Upper lobe of right lung (tissue), 1 donor: ENCODE measurements at places on chromosomes 1 and 21. TPM values are rescaled to one million over a fixed set of nuclear protein-coding genes. Genes with fewer than 3 reads are reported as not detected.

Gene PPM1J
- total RNA-seq: 0.32 TPM

Gene TMCO1
- 78.6 TPM for total RNA-seq

Gene ADORA1
- total RNA-seq: 4.1 TPM

Gene MAP3K6
- 144 TPM for total RNA-seq

Gene ACTA1
- total RNA-seq: not detected

Gene TMEM125
- 188 TPM for total RNA-seq

Gene ARMH1
- total RNA-seq: 5.9 TPM

Gene THEM5
- total RNA-seq: not detected

Gene SPTA1
- not detected for total RNA-seq

Gene DMBX1
- total RNA-seq: not detected

Gene PRDX6
- total RNA-seq: 201 TPM

Gene CHI3L1
- total RNA-seq: 85.1 TPM

Gene HORMAD1
- 1.2 TPM for total RNA-seq

Gene CYP4A11
- not detected for total RNA-seq

Gene PPFIA4
- 1.3 TPM for total RNA-seq

Gene ST6GALNAC5
- total RNA-seq: 23.1 TPM

Gene C4BPA
- 175 TPM for total RNA-seq

Gene DNAH14
- total RNA-seq: 14.9 TPM

Gene ACTL8
- total RNA-seq: not detected

Gene LAD1
- total RNA-seq: 42.6 TPM

Gene GBP6
- 0.12 TPM for total RNA-seq

Gene ATAD3C
- total RNA-seq: 10.4 TPM

Gene BSND
- total RNA-seq: not detected

Gene CYP4B1
- total RNA-seq: 268 TPM

Gene MASP2
- total RNA-seq: not detected

Gene AK5
- total RNA-seq: not detected

Gene OR2L3
- total RNA-seq: not detected

Gene RHOC
- total RNA-seq: 150 TPM

Gene ACADM
- total RNA-seq: 42.1 TPM

Gene TLR5
- 22.3 TPM for total RNA-seq

Gene RBM11
- 1.7 TPM for total RNA-seq

Gene RGS8
- not detected for total RNA-seq

Gene OR1C1
- not detected for total RNA-seq

Gene ANGPTL3
- not detected for total RNA-seq

Gene VSIG8
- not detected for total RNA-seq

Gene RPF1
- 30.1 TPM for total RNA-seq
